SK-N-SH (cell line): ENCODE measurements at places on chromosomes 7 and 10. TPM values are rescaled to one million over a fixed set of nuclear protein-coding genes. Genes with fewer than 3 reads are reported as not detected.

PHYH gene
- 15.6 and 16.2 TPM in 2 replicates for polyA plus RNA-seq

PBLD gene
- polyA plus RNA-seq, result 0.94 and 1.4 TPM in 2 replicates

LIPM gene
- polyA plus RNA-seq, result not detected in 2 replicates

TDRD1 gene
- not detected in 2 replicates for polyA plus RNA-seq

PLPP4 gene
- polyA plus RNA-seq, result 27.9 and 30.3 TPM in 2 replicates

PHTF2 gene
- polyA plus RNA-seq, result 21.2 and 29.1 TPM in 2 replicates

CUL2 gene
- 13.1 and 15.0 TPM in 2 replicates for polyA plus RNA-seq

ING3 gene
- polyA plus RNA-seq, result 8.3 and 12.5 TPM in 2 replicates

UCN3 gene
- not detected in 2 replicates for polyA plus RNA-seq

OR2A1 gene
- not detected in 2 replicates for polyA plus RNA-seq

PTPRN2 gene
- polyA plus RNA-seq, result 3.9 and 4.0 TPM in 2 replicates

TMEM229A gene
- 0.35 and 0.88 TPM in 2 replicates for polyA plus RNA-seq

PTF1A gene
- polyA plus RNA-seq, result not detected in 2 replicates

GIMAP1 gene
- not detected in 2 replicates for polyA plus RNA-seq

ASB10 gene
- polyA plus RNA-seq, result not detected in 2 replicates

GIMAP7 gene
- polyA plus RNA-seq, result not detected in 2 replicates

COL13A1 gene
- 21.0 and 26.7 TPM in 2 replicates for polyA plus RNA-seq

FZD1 gene
- 3.3 and 3.8 TPM in 2 replicates for polyA plus RNA-seq

STK17A gene
- 47.8 and 52.0 TPM in 2 replicates for polyA plus RNA-seq

IGFBP3 gene
- 51.2 and 80.3 TPM in 2 replicates for polyA plus RNA-seq

AKR1C2 gene
- not detected in 2 replicates for polyA plus RNA-seq

C7orf57 gene
- 0.41 and 0.71 TPM in 2 replicates for polyA plus RNA-seq
